Stimulated activated CD4-positive, alpha-beta T cell treated with anti-CD3 and anti-CD28 coated beads, TNF-alpha, amount 100 ng/mL, for 24 hours (primary cell): ENCODE measurements at places on chromosomes 13 and 19.

GRCh38 chr13:26423629-26424028 is 133.9 kb upstream of the WASF3 start:
- no peak for DNase-seq

GRCh38 chr13:113483081-113483480 is 7.4 kb downstream of the DCUN1D2 start:
- no peak for DNase-seq

DNA sequence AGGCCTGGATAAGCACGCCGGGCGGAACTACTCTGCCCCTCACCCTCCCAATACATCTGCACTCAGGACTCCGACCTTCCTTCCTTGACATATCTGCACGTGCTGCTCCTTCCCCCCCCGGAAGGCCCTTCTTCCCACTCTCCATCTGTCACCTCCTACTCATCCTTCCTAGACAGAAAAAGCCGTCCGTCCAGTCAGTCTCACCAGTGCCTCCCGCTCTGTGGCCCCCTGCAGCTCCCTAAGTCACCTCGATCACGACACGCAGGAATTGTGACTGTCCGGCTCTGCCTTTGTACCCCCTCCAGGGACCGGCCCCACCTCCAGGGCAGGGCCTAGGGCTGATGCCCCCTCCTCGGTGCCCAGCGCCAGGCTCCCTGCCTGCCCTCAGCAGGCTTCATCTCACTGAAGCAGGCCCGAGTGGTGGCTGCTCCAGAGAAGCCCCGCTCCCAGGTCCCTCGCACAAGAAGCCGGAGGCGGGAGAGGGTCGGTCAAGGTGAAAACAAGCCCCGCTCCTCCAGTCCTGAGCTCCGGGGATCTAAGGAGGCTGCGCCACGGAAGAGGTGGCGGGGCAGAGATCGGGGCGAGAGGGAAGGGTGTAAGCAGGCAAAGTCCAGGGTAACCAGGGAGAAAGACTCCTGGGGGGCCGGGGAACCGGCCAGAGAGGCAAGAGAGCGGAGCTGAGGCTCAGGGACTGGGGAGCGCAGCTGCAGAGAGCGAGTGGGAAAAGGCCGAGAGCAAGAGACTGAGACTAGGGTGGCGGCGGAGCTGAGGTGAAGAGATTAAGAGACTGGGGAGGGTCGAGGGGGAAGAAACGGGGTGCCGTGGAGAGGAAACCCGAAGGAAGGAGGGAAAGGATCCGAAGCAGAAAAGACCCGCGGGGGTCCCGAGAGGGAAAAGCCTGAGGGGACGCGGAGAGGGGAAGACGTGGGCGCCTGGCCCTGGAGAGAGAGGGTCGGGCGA is 1.1 kb downstream of the PPP6R1 start:
- no peak for DNase-seq

- DNase-seq, result no peak
These were observed 5.6 kb upstream of the ZNF607 start for GRCh38 chr19:37725181-37725580.

DNA sequence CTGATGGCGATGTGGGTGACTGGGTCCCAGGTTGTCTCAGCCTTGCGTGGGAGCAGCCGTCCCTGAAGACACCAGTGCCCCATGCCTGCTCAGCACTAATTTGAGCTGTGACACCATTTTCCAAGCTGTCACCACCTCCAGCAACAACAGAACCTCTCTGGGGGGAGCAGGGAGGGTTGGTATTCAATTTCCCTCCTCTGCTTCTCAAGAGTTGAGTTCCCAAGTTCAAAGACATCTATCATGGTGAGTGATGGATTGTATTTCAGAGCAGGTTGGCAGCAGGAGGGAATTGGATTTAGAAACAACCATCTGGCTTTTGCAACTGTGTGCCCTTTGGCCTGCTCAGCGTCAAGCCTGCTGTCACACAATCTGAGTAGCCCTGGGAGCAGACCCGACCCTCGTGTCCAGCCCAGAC is 46.9 kb upstream of the UQCRFS1 start:
- DNase-seq, result no peak

- no peak for DNase-seq
These were observed 19.9 kb upstream of the GDF15 start for GRCh38 chr19:18366021-18366435.

GRCh38 chr19:15231271-15231670 is 977 bp downstream of the EPHX3 start:
- DNase-seq, result no peak

- DNase-seq, result no peak
These were observed 22.0 kb upstream of the VSTM2B start for GRCh38 chr19:29503785-29504184.

DNA sequence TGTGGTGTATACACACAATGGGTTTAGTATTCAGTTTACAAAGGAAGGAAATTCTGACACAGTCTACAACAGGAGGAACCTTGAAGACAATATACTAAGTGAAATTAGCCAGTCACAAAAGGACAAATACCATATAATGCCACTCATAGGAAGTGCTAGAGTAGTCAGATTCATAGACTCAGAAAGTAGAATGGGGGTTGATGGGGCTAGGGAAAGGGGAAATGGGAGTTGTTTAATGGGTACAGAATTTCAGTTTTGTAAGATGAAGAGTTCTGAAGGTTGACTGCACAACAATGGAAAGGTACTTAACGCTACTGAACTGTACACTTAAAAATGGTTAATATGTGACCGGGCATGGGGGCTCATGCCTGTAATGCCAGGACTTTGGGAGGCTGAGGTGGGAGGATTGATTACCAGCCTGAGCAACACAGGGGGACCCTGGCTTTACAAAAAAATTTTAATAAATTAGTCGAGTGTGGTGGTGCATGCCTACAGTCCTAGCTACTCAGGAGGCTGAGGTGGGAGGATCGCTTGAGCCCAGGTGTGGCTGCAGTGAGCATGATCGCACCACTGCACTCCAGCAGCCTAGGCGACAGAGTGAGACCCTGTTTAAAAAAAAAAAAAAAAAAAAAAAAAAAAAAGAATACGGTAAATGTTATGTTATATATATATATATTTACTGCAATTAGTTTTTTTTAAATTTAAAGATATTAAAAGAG is 45.0 kb downstream of the SLC15A1 start:
- DNase-seq, result no peak

- no peak for DNase-seq
These were observed 464.6 kb downstream of the MYO16 start for GRCh38 chr13:109093998-109094397.

DNA sequence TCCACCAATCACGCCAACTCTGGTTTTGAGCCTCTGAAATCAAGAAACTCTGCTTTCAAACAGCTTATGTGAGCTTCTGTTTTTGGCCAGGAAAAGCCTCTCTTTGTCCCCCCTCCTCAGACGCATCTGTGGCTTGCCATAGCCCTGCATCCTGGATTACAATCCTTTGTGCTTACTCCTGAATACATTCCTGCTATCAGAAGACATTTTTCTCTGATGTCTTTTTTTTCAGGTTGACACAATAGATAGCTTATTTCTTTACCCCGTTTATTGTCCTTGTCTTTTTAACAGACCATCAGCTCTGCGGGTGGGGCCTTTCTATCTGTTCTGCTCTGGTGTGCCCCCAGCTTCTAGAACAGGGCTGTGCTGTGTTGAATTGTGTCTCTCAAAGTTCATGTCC is 11.0 kb downstream of the PNMA8B start:
- DNase-seq, result no peak

GRCh38 chr19:29773141-29773540 is 38.6 kb upstream of the CCNE1 start:
- DNase-seq, result no peak

DNA sequence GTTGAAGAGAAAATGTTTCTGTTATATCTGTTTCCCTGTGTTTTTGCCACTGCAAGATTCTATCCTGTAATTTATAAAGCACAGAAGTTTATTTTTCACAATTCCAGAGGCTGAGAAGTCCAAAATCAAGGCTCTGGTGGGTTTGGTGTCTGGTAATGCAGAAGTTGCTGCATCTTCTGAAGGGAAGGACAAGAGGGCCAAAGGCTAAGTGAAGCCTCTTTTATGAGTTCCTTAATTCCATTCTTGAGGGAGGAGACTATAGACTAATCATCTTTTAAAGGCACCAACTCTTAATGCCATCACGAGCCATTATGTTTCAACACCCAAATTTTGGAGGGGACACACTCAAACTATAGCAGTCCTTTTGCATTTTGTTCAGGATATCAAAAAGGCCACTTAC is 34.1 kb upstream of the WDFY2 start:
- DNase-seq, result no peak

DNA sequence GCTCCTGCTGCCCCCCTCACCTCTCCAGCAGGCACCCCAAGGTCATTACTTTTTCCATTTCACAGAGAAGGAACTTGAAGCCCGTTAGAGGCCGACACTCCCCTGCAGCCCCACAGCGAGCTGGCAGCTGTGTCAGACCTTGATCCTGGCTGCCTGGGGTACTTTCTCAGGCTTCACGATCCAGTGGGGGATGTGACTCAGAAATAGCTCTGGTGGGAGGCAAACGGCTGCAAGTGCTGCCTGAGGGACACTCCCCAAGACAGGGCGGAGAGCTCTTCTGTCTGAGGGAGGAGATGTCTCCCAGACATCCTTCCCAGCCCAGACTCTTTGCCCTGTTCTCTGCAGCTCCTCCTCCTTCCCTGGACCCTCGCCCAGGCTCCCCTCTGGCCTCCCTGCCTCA is 4.8 kb downstream of the TSKS start:
- DNase-seq, result no peak

DNA sequence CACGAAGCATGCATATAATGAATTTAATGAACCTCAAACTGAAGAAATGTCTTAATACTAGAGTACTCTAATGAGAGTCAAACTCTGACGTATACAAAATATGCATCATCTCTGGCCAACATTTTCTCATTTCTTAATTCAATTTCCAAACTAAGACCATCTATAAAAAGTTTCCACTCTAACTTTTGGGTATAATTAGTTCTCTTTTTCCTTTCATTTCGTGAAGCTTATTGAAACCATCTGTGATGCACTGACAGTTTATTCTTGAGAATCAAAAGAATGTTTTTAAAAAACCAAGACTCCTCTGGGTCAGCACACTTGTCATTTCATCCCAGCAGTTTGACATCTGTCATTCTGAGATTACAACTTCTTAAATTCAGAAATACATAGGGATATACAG is 90.0 kb downstream of the CAB39L start:
- DNase-seq, result no peak

GRCh38 chr13:98761986-98762616 is 9.6 kb upstream of the SLC15A1 start:
- DNase-seq, result no peak

DNA sequence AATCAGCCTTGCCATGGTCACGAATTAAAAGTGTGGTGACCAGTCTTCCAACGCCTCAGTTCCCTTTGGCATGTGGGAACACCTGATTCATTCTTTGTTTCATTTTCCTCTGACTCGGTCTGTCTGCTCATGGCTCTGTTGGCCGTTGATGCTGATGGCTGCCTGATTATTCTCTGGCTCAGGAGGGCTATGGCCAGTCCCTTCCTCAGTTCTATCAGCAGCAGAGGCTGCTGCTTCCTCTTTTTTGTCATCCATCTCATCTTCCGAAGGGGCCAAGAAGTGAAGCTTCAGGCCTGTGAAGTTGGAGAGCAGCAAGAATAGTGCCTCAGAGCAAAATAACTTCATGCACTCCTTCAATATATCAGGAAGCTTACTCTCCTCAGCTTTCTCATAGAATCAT is 9.5 kb upstream of the MLNR start:
- DNase-seq, result no peak

- no peak for DNase-seq
These were observed 69.2 kb upstream of the TM9SF2 start for GRCh38 chr13:99431927-99432608.

- DNase-seq, result no peak
These were observed 68.6 kb downstream of the SPACA7 start for GRCh38 chr13:112444416-112445399.

DNA sequence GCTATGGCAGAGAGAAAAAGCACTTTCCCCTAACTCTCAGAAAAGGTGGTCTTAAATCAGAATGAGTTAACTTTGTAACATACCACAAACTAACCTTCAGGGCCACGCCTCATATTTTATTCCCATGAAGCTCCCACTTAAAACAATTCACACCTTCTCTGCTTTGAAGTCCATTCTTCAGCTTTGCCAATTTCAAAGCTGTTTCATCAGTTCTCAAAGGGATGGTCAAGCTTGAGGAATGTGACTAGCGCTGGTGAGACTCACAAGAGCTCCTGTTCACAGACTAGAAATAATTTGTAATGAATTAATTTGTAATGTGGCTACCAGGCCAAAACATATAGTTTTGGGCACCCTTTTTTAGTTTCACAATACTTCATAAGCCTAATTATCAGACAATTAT is 68.2 kb downstream of the STK24 start:
- DNase-seq, result no peak

DNA sequence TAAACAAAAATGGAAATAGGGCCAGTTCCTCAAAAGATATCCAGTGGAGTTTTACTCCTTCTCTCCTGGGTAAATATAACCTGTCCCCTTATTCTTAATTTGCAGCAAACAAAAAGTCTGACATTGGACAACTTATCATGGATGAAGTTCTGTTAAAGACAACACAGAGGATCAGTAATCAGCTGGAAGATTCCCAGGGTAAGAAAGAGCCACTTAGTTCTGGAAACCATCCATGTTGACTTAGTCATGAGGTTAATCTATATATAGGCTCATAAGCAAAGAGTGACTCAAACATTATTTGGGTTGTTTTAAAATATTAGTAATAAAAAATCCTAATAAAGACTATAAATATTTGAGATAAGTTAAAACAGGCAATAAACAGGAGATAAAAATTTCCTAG is 40.5 kb upstream of the EBPL start:
- DNase-seq, result no peak

- no peak for DNase-seq
These were observed 595.8 kb downstream of the PCDH9 start for GRCh38 chr13:66634384-66634783.

DNA sequence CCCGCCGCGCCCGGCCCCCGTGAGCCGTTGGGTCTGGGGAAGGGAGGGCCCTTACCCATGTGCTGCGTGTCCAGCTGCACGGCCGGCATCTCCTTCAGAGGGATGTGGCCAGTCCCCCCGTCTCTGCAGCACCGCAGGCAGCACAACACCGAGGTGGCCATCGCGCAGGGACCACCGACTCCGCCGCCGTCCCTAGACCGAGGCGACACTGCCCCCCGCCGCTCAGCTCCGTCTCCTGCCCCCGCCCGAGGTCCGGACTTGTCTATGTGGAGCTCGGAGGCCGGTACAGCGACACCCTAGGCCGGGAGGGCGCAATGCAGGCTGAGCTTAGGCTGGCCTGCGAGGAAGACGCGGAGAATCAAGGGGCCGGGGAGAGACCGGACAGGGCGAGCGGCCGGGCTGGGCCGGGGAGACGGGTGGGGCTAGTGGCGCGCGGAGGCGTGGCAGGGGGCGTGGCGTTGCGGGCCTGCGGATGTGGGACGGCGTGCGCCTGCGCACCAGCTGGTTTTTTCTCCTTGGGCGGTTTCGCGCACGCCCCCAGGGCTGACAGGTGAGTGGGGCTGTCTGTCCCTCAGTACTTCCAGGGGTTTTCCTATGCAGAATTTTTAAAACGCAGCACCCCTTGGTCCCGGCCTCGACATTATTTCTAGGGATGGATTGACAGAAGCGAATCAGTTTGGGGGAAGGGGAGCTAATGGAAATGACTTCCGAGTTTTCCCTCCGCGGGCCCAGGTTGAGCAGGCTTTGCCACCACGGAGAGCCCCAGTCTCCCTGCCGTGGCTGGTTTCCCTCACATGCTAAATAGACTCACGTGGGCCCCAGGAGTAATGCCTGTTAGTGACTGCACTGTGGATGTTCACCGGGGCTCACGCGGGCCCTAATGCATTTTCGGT is at the start of gene SPRYD7:
SPRYD7 (minus strand) TSS at position 266 of the 893 bp plus-strand sequence; CDS start at position 161, 105 bp downstream.
- DNase-seq, result peak; percentile 95
